Stimulated activated CD8-positive, alpha-beta memory T cell treated with anti-CD3 and anti-CD28 coated beads, Interleukin-4, amount 100 ng/mL, for 1 hour (primary cell): ENCODE measurements at places on chromosomes 7 and 10.

DNA sequence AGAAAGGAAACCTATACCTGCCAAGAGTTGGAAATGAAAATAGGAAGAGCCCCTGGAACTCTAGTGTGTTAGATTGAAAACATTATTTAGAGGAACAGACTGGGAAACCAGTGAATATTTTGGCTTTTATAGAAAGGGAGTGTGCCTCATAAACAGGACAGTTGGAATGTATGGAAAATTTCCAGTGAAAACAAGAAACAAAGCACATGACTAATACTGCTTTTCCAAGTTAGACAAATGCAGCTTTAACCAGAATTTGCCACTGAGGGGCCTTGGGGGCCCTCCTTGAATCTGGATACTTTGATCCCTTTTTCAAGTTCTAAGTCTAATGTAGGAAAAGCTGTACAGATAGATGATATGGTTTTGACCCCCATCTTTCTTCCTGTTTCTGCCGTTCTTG lies 21.2 kb downstream of the ITGB8 start:
- no peak for DNase-seq

GRCh38 chr7:139909379-139910050 lies 80.5 kb downstream of the TBXAS1 start:
- no peak for DNase-seq

GRCh38 chr7:132407764-132408163 lies 168.5 kb downstream of the PLXNA4 start:
- DNase-seq = no peak

DNA sequence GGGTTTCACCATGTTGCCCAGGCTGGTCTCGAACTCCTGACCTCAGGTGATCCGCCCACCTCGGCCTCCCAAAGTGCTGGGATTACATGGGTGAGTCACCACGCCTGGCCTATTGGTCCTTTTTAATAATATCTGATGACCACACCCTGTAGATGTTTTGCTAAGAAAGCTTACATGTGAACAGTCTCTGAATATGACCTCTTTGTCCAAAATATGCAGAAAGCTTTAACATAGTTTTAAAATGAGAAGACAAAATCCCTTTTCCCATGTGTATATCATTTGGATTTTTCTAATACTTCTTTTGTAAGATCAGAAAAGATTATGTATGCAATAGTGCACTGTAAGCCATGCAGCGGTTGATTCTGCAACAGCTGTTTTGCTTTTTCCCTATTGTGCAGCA lies 38.5 kb downstream of the MCU start:
- DNase-seq = no peak
